Activated T-cell treated with anti-CD3 and anti-CD28 coated beads, Interleukin-2, amount 50 U/mL, for 72 hours (primary cell): ENCODE measurements at places on chromosomes 4 and X. TPM values are rescaled to one million over a fixed set of nuclear protein-coding genes. Genes with fewer than 3 reads are reported as not detected.

CT45A1 gene
- total RNA-seq = not detected

DSPP gene
- not detected for total RNA-seq

FHDC1 gene
- 0.10 TPM for total RNA-seq

CTAG1B gene
- total RNA-seq = not detected

IL2RG gene
- total RNA-seq = 290 TPM

MAGEA1 gene
- total RNA-seq = not detected

PLP1 gene
- total RNA-seq = not detected

IL2 gene
- total RNA-seq = 24.8 TPM

MAML3 gene
- total RNA-seq = 5.3 TPM

SSX7 gene
- not detected for total RNA-seq

EVC gene
- 0.60 TPM for total RNA-seq

ADGRG4 gene
- not detected for total RNA-seq
